ENCODE measurements at places on chromosomes 7 and 10. TPM values are rescaled to one million over a fixed set of nuclear protein-coding genes. Genes with fewer than 3 reads are reported as not detected.
A peak's percentile ranks its signal among the peaks of the same experiment; 100 is the strongest.

GIMAP2 gene
- not detected for total RNA-seq

DNA sequence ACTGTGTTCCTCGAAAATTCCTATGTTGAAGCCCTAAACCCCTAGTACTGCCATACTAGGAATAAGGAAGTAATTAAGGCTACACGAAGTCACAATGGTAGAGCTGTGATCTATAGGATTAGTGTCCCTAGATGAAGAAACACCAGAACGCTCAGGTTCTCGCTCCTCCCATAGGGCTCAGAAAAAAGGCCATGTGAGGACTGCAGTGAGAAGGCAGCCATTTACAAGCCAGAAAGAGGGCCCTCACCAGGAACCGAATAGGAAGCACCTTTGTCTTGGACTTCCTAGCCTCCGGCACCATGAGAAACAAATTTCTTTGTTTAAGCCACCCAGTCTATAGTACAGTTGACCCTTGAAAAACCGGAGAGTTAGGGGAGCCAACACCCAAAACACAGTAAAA is 46.2 kb downstream of the CACUL1 start:
- DNase-seq = no peak

BTBD16 gene
- not detected for total RNA-seq

COL17A1 gene
- total RNA-seq = 1.9 TPM

NKX2-3 gene
- not detected for total RNA-seq

GRCh38 chr7:146781352-146782116 is 664.9 kb downstream of the CNTNAP2 start:
- no peak for DNase-seq

ADRB1 gene
- 0.17 TPM for total RNA-seq

DNA sequence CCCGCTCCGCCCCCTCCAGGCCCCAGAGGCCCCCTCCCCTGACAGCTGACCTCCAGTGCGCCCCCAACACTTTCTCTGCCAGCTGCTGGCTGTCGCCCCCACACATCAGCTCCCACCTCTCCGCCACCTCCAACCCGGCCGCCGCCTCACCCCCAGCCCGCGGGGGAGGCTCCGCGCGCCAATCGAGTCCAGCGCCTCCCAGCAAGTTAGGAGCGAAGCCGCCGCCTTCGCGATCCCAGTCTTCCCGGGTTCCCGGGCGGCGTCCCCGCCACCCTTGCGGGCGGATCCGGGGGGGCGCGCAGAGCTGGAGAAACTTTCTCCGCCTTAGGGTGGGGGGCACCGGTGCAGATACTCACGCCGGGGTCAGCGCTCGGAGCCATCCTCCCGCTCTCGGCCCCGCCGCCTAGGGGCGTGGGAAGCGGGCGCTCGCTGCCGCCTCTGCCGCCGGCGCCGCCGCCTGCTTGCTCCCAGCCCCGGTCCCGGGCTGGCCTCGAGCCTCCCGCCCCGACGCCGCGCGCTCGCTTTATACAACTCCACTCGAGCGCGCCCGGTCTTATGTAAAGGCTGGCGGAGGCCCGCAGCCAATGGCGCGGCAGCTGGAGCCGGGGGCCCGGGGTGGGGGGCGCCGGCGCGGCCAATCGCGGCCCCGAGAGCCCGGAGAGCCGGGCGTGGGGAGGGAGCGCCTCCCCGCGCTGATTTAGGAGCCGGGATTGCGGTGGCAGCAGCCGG is at the start of gene CRTAC1:
CRTAC1 (minus strand) TSS at position 529 of the 729 bp plus-strand sequence; CDS start at position 380, 149 bp downstream.
- DNase-seq = peak; percentile 46

DNA sequence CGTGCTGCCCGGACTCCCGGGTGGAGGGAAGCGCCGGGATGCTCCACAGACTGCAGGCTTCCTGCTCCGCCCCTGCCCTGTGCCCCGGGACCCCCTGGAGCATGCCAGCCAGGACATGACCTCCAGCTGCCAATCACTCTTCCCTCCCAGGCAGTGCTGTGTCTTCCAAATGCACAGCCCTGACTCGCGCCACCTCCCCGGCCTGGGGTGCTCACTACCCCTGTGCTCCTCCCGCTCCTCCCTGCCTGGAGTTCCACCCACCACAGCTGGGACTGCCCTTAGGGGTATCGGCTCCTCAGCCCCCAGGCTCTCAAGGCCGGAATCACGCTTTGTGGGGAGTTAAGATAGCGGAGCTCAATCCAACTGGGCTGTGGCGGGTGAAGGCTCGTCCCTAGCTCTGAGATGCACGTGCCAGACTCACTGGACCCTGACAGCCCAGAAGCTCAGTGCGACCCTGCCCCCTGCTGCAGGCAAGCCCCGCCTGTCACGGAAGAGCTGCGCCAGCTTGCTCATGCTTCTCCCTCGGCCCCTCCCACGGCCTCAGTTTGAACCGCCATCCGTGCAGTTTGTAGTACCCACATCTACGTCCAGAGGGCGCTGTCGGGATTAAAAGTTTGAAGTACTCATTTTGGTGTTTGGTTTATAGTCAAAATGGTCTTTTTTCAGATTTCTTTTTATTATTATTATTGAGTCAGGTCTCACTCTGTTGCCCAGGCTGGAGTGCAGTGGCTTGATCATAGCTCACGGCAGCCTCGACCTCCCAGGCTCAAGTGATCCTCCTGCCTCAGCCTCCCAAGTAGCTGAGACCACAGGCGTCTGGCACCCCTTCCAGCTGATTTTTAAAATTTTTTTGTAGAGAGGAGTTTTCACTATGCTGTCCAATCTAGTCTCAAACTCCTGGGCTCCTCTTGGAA is 142.5 kb upstream of the TCERG1L start:
- DNase-seq = peak; percentile 51

GRCh38 chr10:58734664-58735063 is 222.0 kb downstream of the BICC1 start:
- no peak for DNase-seq

DNA sequence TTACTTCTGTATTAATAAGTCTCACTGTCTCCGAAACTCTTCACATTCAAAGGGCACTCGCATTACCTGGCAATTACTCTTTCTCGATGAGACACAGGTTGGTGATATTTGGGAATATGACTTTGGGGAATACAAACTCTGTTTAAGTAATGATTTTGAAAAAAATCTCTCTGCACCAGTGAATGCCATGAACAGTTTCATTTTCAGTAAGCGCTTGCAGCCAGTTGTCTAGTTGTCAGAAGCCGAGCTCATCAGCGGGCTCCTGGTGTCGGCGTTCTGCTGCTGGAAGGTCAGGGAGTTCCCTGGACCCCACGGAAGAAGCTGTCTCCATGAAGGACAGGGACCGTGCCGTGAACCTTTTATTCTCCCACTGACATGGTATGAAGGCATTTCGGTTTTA is 57.7 kb downstream of the PTPRE start:
- DNase-seq = no peak

ANKRD1 gene
- total RNA-seq = not detected
